ENCODE measurements at places on chromosomes 4 and X. TPM values are rescaled to one million over a fixed set of nuclear protein-coding genes. Genes with fewer than 3 reads are reported as not detected.

DCAF16 gene
- total RNA-seq = 40.1 TPM

PDLIM5 gene
- total RNA-seq = 130 TPM

GIMD1 gene
- not detected for total RNA-seq

MAGEC1 gene
- not detected for total RNA-seq

FGD1 gene
- 15.0 TPM for total RNA-seq

CFI gene
- 97.7 TPM for total RNA-seq

PITX2 gene
- 8.8 TPM for total RNA-seq

RGS12 gene
- 75.4 TPM for total RNA-seq

CT45A2 gene
- not detected for total RNA-seq

P2RY8 gene
- 2.9 TPM for total RNA-seq

ABLIM2 gene
- 11.1 TPM for total RNA-seq

TLR6 gene
- 1.5 TPM for total RNA-seq

ODAPH gene
- 0.18 TPM for total RNA-seq

TAF7L gene
- 0.18 TPM for total RNA-seq

CXXC4 gene
- 2.9 TPM for total RNA-seq

ITIH6 gene
- total RNA-seq = not detected

ASB12 gene
- total RNA-seq = 5.5 TPM

MYL5 gene
- 91.3 TPM for total RNA-seq

SERPINA7 gene
- total RNA-seq = not detected

KCND1 gene
- total RNA-seq = 2.7 TPM

SLC34A2 gene
- 17.4 TPM for total RNA-seq

IQCM gene
- total RNA-seq = not detected

SLITRK4 gene
- total RNA-seq = 12.3 TPM

AREG gene
- total RNA-seq = 0.29 TPM

CXCL3 gene
- 2.6 TPM for total RNA-seq

CLCN5 gene
- total RNA-seq = 121 TPM

SPP1 gene
- 265 TPM for total RNA-seq

INPP4B gene
- total RNA-seq = 22.8 TPM

GPRASP3 gene
- total RNA-seq = 13.8 TPM

SPANXN3 gene
- total RNA-seq = not detected

SSX4B gene
- not detected for total RNA-seq

NLRP2B gene
- 0.06 TPM for total RNA-seq

ARMCX6 gene
- total RNA-seq = 43.2 TPM

CLDN24 gene
- total RNA-seq = not detected

NSUN7 gene
- total RNA-seq = 13.3 TPM

PPP3CA gene
- total RNA-seq = 37.6 TPM

PPEF1 gene
- total RNA-seq = 0.41 TPM

DOK7 gene
- total RNA-seq = 2.0 TPM

FREM3 gene
- total RNA-seq = 0.12 TPM
